NCI-H187 (cell line): ENCODE measurements at places on chromosomes 12 and 14.
A peak's percentile ranks its signal among the peaks of the same experiment; 100 is the strongest.

- DNase-seq: no peak
These were observed 134.0 kb downstream of the SRGAP1 start for GRCh38 chr12:63978519-63978918.

GRCh38 chr12:110109037-110109836 is 14.9 kb upstream of the IFT81 start:
- no peak for DNase-seq

GRCh38 chr14:36588119-36588518 is 5.7 kb upstream of the NKX2-8 start:
- DNase-seq: no peak

DNA sequence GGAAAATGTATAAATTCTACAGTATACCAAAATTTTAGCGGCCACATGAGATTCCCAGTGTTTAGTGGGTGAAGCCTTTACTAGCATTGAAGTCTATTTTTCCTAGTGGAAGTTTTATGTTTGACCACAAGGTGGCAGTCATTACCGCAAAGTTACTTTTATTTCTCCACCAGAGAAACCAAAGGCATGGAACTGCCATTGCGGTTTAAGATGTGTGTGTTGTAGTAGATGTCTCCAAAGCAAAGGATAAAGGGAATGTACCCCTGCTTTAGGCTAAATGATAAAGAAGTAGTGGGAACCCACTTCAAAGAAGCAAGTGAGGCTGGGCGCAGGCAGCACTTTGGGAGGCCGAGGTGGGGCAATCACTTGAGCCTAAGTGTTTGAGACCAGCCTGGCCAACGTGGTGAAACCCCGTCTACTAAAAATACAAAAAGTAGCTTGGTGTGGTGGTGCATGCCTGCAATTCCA is 140.5 kb downstream of the PRKCH start:
- peak; percentile 34 for DNase-seq

DNA sequence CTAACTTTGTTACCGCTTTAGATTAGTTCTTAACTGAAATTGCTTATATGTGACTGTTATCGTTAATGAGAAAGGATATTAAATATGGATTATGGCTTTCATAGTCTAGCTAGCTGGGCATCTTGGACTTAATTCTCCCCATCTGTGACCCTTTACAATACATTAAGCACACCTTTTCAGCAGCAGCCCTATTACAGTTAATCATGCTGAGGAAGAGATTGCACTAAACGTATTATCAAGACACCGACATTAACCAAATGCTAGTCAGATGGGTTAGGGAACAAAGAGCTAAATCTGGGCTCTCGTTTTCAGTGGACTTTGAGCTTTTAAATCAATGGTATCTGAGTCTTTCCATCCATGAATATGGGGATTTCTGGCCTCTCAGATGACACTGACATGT is 447.5 kb upstream of the DCN start:
- DNase-seq: no peak

DNA sequence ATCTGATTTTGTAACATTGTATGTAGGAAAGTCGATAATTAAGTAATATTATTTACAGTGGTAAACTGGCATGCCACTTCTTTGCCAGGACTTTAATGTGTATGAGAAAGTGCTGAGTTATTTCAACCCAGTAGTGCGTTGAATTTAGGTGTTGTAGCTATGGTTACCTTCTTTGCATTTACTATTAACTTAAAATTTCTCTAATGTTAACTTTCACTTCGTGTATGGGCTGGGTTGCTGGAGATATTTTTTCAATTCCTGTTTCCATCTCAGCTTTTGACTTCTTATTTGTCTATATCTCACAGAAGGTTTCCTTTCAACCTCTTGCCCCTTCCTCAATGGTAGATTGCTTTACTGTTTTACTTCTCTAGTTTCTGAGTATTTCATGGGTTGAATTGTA is 1345.6 kb downstream of the FSCB start:
- DNase-seq: no peak

DNA sequence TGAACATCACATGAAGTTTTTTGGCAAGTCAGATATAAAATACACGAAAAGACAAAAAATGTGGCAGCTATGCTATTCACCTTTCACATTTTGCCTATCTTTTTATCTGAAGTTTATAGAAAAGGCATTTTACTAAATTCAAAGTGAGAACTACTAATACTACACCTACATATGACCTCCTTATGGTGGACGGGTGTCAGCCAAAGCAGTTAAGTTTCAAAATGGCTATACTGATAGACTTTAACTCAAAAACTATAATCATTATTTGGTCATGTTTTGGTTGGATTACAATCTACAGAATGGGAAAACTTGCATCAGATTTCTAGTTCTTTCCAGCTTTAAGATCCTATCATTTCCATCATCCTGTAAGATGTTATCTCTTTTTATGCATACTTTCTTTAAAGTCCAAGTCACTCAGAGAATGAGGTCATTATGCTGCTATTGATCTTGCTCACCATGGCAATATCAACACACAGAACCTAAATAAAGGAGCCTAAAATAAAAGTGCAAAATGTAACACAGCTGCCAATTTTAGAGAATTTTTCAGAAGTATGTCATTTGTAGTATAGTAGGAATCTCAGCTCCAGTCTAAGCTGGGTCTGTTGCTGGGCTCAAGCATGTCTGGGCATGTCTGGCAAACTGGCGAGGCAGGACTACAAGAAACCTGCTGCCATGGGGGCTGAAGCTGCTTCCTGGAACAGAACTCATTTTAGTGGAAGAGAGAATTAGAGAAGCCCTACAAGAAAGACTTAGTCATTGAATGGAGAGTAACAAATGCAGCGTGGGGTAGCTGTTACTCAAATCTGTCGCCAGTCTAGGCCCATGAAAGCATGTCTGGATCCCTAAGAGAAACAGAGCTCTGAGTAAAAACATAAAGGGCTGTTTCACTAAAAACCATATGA is 7.6 kb upstream of the AEBP2 start:
- no peak for DNase-seq

DNA sequence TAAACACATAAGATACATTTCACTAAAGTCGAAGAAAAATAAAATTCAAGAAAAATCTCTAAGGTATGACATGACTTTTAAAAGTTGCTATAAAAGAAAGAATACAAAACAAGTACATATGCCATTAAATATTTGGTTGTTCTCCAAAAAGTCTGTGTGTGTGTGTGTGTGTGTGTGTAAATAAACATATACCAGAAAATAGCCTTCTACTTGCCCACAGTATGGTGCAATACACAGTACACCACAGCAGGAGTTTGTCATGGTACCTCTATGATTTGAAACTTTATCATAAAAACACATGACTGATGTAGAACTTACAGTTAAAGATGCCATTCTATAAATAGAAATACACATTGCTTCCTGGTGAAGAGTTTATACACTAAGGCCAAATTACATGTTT is 692.7 kb upstream of the MGAT4C start:
- DNase-seq: no peak

GRCh38 chr12:18421867-18422266 is 160.5 kb downstream of the PIK3C2G start:
- no peak for DNase-seq

GRCh38 chr14:92922155-92922735 is 705 bp upstream of the CHGA start:
- DNase-seq: no peak

GRCh38 chr12:29230800-29231560 is 81.9 kb downstream of the FAR2 start:
- no peak for DNase-seq

DNA sequence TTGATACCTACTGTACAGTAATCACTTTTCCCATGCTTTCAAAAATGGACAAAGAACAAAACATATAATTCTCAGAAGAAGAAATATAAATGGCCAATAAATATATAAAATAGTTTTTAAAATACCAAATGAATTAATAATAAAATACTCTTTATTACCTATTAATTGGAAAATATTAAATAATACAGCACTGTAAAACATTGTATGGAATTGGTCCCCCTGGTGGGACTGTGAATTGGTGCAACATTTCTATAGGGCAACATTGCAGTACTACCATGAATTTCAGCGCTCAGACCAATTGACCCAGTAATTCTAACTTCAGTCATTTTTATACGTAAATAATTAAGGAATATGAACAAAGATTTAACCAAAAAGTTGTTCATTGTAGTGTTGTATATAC is 162.6 kb downstream of the PELI2 start:
- DNase-seq: no peak

DNA sequence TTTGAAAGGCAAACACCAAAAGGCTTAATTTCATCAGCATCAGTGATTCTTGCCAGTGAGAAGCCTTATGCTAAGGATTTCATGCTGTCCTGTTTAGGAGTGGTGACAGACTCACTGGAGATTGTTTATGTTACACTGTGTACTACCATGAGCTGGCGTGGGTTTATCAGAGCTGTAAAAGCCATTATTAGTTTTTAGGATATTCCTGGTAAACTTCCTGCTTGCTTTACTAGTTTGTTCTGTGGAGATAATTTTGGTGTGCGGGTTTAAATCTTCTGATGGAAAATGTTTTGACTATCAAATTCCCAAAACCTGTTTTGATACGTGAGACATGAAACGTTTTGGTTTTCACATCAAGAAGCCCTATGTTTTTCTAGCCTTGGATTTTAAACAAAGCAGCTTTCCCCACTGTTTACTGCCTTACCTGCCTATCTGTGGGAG is 15.2 kb downstream of the PPFIBP1 start:
- DNase-seq: no peak

GRCh38 chr12:2640281-2640680 is 154.5 kb upstream of the FKBP4 start:
- no peak for DNase-seq

DNA sequence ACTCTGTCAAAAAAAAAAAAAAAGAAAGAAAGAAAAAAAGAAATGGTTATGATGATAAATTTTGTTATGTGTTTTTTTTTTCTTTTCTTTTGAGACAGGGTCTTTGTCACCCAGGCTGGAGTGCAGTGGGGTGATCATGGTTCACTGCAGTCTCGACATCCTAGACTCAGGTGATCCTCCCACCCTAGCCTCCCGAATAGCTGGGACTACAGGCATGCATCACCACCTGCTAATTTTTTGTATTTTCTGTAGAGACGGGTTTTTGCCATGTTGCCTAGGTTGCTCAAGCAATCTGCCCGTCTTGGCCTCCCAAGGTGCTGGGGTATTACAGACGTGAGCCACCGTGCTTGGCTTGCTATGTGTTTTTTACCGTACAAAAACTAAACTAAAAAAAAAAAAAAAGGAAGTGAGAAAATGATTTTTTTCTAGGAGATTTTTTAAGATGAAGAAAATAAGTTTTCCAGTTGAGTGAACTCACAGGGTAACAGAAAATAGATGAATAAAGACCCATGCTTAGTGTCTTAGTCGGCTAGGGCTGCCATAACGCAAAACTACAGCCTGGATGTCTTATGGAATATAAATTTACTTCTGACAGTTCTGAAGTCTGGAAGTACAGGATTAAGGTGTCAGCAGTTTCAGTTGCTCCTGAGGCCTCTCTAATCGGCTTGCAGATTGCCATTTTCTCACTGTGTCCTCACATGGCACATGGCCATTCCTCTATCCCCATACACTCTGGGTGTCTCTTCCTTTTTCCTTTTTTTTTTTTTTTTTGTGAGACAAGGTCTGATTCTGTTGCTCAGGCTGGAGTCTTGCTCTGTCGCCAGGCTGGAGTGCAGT is 13.2 kb upstream of the APOF start:
- DNase-seq: no peak

GRCh38 chr12:91914701-91915100 is 230.9 kb downstream of the BTG1 start:
- DNase-seq: no peak

DNA sequence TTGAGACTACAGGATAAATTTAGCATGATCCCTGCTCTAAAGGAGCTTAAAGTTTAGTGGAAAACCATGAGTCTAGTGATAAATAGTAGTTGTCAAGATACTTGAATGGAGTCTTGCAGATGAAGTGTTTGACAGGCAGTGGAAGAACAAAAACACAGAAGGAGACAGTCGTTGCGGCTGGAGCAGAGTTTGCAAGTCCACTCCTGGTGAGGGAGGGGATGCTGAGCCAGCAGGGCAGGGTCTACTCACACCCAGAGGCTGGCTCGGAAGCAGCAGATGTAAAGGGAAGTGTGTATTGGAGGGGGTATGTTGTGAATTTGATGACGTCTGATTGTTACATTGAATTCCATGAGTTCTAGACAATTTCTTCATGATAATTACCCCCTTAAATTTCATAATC is 61.3 kb downstream of the TRAF3 start:
- DNase-seq: no peak

- no peak for DNase-seq
These were observed 15.1 kb upstream of the NEK9 start for GRCh38 chr14:75141967-75142366.

- DNase-seq: no peak
These were observed 28.6 kb downstream of the SLC2A14 start for GRCh38 chr12:7844116-7844515.

- no peak for DNase-seq
These were observed 293.5 kb downstream of the SLC6A15 start for GRCh38 chr12:84619053-84619571.

DNA sequence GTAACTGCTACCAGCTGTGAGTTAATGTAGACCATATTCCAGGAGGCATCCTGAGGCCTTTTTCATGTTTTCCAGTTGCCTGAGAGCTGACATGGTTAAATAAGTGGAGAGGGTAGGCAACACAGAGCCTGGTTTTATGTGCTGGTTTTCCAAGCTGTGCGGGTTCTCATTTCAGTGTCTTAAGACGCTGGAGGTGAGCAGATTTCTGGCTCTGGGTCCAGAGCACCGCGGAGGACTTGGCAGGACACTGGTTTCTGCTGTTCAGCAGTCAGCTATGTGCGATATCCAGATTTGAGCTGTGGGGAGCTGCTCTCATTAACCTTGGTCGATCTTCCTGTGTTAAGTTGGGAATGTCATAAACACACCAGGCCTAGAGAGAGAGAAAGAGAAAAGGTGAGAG is 680.8 kb downstream of the BCL11B start:
- no peak for DNase-seq

- DNase-seq: no peak
These were observed 304.3 kb upstream of the KITLG start for GRCh38 chr12:88884600-88884999.

GRCh38 chr12:52857500-52857899 is 8.7 kb upstream of the KRT78 start:
- DNase-seq: no peak

DNA sequence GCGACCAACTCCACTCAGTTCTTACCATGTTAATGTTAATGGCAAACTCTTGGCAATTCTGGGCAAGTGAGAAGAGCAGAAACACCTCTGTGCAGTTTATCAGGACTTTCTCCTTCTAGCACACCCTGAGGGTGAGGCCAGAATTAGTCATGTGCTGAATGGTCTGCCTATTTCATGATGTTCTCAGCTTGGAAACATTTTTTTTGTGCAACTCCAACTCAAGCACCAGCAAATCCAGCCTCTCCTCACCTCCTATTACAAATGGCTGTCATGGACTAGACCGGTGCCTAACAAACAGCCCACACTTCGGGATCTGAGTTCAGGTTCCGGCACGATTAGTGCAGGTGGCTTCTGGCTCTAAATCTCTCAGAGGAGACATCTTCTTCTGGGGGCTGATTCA is 246.0 kb downstream of the ZFP36L1 start:
- no peak for DNase-seq

- DNase-seq: no peak
These were observed 17.9 kb downstream of the SPRING1 start for GRCh38 chr12:116719731-116720528.

DNA sequence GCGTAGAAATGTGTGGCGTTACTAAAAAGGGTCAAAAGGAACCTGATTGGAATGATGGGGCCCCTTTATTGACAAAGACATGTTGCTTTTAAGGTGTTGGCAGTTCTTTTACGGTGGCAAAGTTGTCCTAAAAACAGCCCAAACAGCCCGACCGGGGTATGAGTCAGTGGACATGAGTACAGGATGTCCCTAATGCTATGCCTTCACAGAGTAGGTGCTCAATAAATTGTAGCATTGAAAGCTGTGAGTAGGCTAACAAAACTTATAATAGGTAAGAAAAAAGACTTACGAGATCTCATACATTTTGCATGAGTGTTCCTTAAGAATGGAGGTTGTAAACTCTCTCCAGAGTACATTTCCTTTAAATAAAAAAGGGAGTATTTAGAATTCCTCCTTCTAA is 2.6 kb downstream of the ELK3 start:
- DNase-seq: no peak
